T-cell (primary cell): ENCODE measurements at places on chromosomes 2 and 18.

DNA sequence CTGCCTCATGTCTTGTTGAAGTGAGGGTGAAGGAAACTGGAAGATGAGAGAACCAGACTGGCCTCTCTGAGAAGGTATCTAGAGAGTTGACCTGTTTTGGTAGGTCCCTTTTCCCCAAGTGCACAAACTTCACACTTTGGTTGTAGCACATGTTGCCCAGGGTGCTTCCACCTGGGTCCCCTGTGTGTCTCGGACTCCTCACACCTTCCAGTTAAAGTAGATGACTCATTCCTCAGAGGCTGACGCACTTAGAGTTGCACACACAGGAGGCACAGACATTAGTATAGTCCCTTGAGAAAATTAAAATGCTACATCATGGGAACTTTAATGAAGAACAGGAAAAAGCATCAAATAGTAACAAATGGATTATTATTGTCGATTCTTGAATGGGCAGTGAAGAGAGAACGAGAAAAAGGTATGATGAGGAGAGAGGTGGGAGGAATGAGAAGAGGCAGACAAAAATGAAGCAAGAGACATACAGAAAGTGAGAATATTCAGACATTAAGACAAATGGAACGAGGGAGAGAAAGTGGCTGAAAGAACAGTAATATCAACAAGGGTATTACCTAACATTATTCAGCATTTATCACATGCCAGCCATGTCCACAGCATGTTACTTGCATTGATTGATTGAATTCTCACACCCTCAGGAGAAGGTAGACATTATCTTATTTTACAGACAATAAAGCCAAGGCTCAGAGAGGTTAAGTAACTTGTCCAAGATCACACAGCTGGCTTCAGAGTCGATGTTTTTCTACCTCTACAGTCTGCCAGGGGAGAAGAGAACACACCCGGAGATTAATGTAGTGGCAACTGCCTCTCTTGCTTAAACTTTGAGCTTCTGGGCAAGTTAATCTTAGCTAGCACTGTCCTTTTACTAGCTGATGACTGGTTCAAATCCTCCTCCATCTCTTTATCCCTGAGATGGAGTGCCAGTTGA lies 68.6 kb downstream of the FHOD3 start:
- no peak overlapping the region for H3K4me3 ChIP-seq
- H3K36me3 ChIP-seq, result no peaks in the 10 kb centered on the region
- no peak for DNase-seq
- no peaks in the 10 kb centered on the region for H3K27me3 ChIP-seq

DNA sequence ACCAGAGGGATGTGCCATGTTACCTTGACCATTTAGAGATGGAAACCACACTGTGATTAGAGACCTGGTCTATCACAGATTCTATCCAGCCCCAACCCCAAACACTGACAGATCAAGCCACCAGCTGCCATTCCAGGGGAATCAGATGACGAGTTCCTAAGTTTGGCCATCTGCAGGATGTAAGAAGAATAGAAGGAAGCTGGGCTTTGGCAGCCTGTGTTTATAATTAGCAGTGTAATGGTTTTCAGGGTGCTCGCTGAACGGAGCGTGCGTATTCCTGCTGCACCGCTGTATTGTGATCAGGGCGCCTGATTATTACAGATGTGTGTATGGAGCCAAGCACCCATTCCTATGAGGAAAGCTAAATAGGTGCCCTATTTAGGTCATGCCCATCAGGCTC lies 138.1 kb downstream of the LRRC30 start:
- DNase-seq, result no peak
- no peaks in the 10 kb centered on the region for H3K27me3 ChIP-seq
- H3K4me3 ChIP-seq, result no peak overlapping the region

GRCh38 chr2:133489146-133489545 lies 79.1 kb downstream of the NCKAP5 start:
- H3K27me3 ChIP-seq, result no peaks in the 10 kb centered on the region
- no peaks in the 10 kb centered on the region for H3K4me1 ChIP-seq
- no peak overlapping the region for H3K27ac ChIP-seq
- H3K36me3 ChIP-seq, result no peaks in the 10 kb centered on the region
- DNase-seq, result no peak

- H3K27ac ChIP-seq, result no peak overlapping the region
These were observed 171.9 kb upstream of the GATA6 start for GRCh38 chr18:21997207-21998143.

DNA sequence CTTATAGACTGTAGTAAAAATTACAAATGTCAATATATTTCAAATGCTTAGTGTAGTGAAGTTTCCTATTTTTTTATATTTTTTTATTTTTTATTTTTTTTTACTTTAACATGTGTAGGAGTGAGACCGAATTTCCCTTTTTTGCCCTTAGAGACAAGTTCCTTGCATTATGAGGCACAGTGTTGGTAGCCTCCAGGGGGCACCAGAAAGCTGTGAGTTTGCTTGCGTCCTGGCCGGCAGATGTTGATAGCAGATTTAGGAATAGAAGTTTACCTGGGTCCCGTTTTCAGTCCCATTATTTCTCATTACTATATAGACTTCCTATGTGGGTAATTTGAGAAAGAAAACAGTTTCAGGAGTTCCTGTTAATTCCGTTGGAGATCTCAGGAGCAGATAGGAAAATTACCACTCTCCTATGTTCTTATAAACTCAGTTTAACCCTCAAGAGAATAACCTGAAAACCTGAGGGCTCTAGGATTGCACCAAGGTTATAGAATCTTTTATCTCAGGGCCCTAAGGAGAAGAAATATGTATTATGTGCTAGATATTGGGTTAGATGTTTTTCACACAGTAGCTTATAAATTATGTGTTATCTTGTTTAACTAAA lies 157.5 kb upstream of the SESTD1 start:
- no peak overlapping the region for H3K4me3 ChIP-seq
- H3K36me3 ChIP-seq, result no peaks in the 10 kb centered on the region
- H3K27ac ChIP-seq, result no peak overlapping the region
- H3K27me3 ChIP-seq, result no peaks in the 10 kb centered on the region

DNA sequence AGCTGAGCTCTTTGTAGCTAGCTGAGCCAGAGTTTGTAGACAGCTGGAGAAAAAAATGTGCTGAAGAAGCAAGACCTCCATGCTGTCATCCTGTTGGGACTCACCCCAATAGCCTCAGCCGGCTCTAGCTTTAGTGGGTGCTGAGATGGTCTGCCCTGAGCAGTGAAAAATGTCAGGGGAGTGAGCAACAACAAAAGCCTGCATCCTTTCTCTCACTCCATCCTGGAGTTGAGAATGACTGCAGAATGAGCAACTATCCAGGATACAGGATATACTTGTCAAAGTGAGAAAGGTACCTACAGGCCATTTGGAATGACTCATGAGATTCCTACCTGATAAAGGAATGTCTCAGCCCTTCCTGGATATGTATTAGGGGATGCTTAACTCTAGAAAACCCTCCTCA lies 146.1 kb upstream of the DLX2 start:
- no peak for DNase-seq
- H3K27me3 ChIP-seq, result peaks cover 7% of the 10 kb centered on the region
- H3K36me3 ChIP-seq, result no peaks in the 10 kb centered on the region
- H3K27ac ChIP-seq, result no peak overlapping the region
- H3K4me1 ChIP-seq, result no peaks in the 10 kb centered on the region
- H3K4me3 ChIP-seq, result no peak overlapping the region

- no peak for DNase-seq
- no peaks in the 10 kb centered on the region for H3K27me3 ChIP-seq
- peaks cover 34% of the 10 kb centered on the region for H3K4me1 ChIP-seq
- H3K27ac ChIP-seq, result no peak overlapping the region
- H3K36me3 ChIP-seq, result peaks cover 10% of the 10 kb centered on the region
- no peak overlapping the region for H3K4me3 ChIP-seq
These were observed 2.0 kb downstream of the GIGYF2 start for GRCh38 chr2:232699110-232699509.

DNA sequence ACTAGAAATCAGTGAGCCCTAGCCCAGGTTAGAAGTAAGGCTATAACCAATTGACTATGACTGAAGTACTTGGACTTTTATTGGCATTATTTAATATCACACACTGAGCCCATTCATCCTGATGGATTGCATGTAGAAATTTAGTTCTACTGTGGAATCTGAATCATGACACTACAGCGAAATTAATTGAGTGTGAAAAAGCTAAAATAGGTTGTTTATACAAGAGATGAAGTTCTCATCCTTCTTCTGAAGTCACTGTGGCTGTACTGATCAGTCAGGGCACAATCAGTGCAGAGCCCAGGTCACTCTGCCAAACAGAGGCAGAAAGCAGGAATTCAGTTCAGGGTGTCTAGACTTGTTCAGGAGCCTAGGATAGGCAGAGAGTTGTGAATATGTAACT lies 158.9 kb downstream of the BABAM2 start:
- H3K4me1 ChIP-seq, result no peaks in the 10 kb centered on the region
- H3K27ac ChIP-seq, result no peak overlapping the region
- DNase-seq, result no peak
- H3K4me3 ChIP-seq, result no peak overlapping the region
- H3K36me3 ChIP-seq, result no peaks in the 10 kb centered on the region

GRCh38 chr2:40192864-40193669 lies 258.8 kb downstream of the SLC8A1 start:
- H3K27ac ChIP-seq, result no peak overlapping the region
- H3K36me3 ChIP-seq, result no peaks in the 10 kb centered on the region
- H3K4me1 ChIP-seq, result no peaks in the 10 kb centered on the region

DNA sequence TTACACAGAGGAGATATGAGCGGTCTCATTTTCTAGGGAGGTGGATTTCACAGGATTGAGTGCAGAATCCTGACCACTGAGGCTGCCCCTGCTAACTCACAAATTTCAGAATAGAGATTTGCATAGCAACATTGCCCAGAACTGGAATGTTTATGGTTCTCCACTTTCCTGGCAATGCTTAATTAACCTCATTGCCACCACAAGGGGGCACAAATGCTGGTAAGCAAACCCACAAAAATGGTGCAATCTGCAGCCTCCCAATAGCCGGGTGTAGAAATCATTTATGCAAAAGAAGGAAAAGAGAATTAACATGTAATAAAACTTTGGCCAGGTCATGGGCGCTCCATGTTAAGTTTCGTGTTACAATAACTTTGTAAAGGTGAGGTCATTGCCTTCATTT lies 112.4 kb downstream of the CYRIA start:
- no peaks in the 10 kb centered on the region for H3K4me1 ChIP-seq
- DNase-seq, result no peak
- H3K27ac ChIP-seq, result no peak overlapping the region
- no peaks in the 10 kb centered on the region for H3K36me3 ChIP-seq

- no peak for DNase-seq
- H3K27ac ChIP-seq, result no peak overlapping the region
- H3K4me3 ChIP-seq, result no peak overlapping the region
- no peaks in the 10 kb centered on the region for H3K36me3 ChIP-seq
- no peaks in the 10 kb centered on the region for H3K27me3 ChIP-seq
These were observed 35.1 kb upstream of the NTSR2 start for GRCh38 chr2:11705063-11705462.

DNA sequence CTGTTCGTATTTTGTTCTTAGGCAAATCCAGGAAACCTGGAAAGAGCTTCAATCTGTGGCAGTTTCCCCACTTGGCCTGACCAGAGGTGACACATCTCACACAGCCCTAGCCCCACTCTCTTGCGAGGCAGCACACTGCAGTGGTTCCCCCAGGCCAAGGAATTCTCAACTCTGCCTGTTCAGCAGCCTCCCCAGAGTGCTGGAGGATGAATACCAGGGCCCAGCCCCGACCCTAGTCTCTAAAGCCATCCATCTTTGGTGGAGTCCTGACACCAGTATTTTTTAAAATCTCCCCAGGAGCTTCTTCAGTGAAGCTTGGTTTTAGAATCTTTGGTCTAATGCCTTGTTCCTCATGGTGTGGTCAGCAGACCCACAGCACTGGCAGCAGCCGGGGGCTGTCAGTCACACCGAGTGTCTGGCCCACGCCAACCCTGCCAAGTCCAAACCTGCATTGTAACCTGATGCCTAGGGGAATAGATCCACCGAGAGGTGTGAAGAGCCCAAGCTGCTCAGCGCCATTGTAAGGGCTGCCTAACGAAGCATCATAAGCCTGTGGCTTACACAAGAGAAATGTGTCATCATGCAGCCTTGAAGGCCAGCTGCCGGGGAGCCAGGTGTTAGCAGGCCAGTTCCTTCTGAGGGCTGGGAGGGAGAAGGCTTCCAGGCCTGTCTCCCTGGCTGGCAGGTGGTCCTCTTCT lies 428.7 kb upstream of the ID2 start:
- peaks cover 3% of the 10 kb centered on the region for H3K4me1 ChIP-seq
- H3K4me3 ChIP-seq, result no peak overlapping the region
- H3K27ac ChIP-seq, result no peak overlapping the region
- H3K36me3 ChIP-seq, result no peaks in the 10 kb centered on the region

- no peak overlapping the region for H3K4me3 ChIP-seq
- H3K27me3 ChIP-seq, result no peaks in the 10 kb centered on the region
- no peaks in the 10 kb centered on the region for H3K4me1 ChIP-seq
These were observed 31.3 kb upstream of the SLC25A52 start for GRCh38 chr18:31791817-31792579.

DNA sequence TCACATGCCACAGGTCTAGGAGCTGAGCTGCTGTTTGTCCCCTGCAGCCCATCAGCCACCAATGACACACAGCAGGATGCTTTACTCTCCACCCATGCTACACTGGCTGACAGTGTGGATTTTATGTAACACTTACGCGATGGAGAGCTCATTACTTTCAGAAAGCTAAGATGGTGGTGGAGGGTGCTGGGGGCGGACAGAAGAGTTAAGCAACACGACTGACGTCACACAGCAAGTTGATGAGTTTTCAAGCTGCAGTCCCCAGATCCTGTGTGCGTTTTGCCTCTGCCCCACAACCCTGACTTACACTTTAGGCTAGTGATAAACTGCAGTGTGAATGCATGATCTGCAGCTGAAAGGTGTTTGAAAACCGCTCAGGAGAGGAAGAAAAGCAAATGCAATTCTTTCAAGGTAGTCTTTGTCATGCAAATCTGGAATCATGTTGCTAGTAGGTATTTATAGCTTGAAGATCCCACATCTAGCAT lies 42.4 kb downstream of the MRPS5 start:
- peaks cover 31% of the 10 kb centered on the region for H3K4me1 ChIP-seq
- no peak for DNase-seq
- no peak overlapping the region for H3K27ac ChIP-seq
- H3K27me3 ChIP-seq, result no peaks in the 10 kb centered on the region
- no peaks in the 10 kb centered on the region for H3K36me3 ChIP-seq

DNA sequence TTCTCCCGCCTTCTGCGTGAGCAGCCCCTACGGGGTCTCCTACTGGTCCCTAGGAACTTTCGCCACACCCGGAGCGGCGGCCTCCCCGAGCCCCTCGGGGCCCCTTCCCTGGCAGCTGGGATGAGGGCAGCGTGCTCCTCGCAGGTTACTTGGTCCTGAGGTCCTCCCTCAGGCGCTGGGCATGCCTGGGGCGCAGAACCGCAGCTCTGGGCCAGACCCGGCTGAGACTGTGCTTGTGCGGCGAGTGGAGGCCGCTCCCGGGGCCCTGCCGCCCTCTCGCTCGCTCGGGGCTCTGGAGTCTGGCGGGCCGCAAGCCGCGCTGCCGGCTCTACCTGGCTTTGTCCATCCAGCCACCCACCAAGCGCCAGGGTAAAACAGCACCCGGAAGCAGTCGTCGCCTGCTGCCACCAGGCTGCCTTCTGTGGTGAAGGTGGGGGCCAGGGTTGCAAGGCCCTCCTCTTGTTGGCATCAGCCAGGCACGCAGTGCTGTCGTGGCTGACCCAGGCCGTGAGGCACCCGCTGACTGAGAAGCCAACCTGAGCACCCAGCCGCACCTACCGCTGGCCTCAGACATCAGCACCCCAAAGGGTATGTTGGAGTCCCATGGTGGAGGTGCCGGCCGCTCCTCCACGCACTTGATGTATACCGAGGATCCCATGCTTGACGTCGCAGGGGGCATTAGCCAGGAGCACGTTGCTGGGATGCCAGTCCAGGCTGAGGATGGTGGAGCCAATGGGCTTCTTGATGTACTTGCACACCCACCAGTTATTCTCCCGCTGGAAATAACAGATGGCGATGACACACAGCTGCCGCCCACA lies 46.1 kb upstream of the PTH2R start:
- no peak overlapping the region for H3K4me3 ChIP-seq
- no peaks in the 10 kb centered on the region for H3K27me3 ChIP-seq
- no peak overlapping the region for H3K27ac ChIP-seq
- H3K36me3 ChIP-seq, result no peaks in the 10 kb centered on the region
- H3K4me1 ChIP-seq, result no peaks in the 10 kb centered on the region
